Heart left ventricle (tissue), 16 donors: ENCODE measurements at places on chromosomes 4 and X. TPM values are rescaled to one million over a fixed set of nuclear protein-coding genes. Genes with fewer than 3 reads are reported as not detected.
A peak's percentile ranks its signal among the peaks of the same experiment; 100 is the strongest.

GRCh38 chrX:39848243-39848642 lies 249.5 kb downstream of the BCOR start:
- no peak for DNase-seq

DNA sequence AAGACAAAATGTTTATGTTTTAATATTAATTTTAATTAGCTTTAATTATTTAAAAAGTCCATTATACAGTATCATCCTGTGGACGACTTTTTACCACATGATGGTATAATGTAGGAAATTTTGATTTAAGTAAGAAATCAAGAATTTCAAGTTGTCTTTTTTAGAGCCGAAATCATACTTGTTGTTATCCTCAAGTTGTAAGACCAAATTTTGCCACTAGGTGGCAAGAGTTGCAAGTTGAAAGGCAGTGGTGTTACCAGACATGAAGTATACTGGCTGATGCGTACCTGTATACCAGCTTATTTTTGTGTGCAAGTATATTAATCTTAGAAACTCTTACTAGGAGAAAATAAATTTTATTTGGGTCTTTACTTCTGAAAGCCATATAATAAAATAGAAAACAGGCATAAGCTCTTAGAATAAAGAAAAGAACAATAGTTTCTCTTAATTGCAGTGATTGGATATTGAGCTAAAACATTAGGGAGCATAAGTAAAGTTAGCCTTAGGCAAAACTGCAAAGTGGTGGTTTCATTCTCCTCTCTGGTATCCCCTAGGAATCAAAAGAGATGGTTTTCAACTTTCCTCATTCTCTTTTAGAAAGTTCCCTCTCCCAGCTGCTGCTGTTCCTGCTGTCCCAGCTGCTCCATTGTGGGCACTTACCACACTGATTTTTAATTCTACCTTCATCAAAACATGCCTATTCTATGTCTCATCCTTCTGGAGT lies 118.0 kb upstream of the WDFY3 start:
- DNase-seq: no peak

DNA sequence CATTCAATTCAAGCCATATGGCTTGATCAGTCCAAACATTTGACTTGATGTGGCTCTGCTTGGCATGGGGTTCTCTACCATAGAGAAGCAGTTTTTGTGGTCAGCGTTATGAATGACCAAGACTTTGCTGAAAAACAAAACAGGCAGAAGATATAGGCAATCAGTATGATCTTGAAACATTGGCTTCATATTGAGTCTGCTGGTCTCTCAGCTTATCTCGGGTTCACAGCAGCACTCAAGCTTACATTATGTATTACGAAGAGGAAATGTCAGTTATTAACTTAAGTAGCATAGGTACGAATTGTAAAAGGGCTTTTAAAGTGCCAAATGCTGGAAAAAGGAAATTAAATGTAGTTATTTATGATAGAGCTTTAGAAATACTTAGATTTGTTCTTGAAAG lies 99.0 kb downstream of the AFF2 start:
- DNase-seq: no peak

- DNase-seq: no peak
Observed at GRCh38 chrX:40304115-40304514, 206.4 kb upstream of the BCOR start.

- no peak for DNase-seq
Observed at GRCh38 chr4:164904941-164905340, 28.0 kb downstream of the APELA start.

GRCh38 chrX:141936080-141936479 lies 32.4 kb downstream of the MAGEC1 start:
- DNase-seq: no peak

DNA sequence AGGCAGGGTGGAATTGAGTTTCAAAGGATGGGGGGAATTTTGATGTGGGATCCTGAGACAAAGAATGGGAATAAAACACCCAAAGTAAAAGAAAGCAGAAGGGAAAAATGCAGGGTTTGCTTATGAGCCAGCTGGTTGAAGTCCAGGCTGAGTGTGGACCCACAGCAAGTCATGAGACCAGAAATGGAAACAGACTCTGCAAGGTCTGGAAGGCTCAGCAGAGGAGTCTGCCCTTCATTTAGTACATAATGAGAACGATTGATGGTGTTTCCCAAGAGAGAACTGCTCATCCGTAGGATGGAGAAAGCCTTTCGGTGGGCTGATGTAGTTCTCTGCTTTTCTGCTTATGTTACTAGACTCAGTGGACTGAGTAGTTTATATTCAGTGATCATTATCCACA lies 259.1 kb downstream of the C4orf33 start:
- DNase-seq: no peak

DNA sequence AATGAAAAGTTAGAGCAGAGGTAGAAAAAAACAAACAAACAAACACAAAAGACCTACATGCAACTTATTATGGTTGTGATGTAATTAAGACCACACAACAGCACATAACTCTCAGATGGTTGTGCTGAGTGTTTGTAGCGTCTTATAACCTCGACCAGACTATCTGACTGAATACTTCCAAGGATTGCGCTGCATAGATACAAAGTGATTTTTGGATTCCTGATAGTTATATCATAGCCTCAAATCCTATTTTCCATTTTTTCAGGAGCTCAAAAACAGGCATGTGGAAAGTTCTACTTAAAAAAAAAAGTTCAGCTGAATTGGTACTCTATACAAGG lies 236.1 kb downstream of the SPRY1 start:
- DNase-seq: no peak

GRCh38 chr4:7894098-7894676 lies 45.5 kb downstream of the AFAP1 start:
- DNase-seq: no peak

DNA sequence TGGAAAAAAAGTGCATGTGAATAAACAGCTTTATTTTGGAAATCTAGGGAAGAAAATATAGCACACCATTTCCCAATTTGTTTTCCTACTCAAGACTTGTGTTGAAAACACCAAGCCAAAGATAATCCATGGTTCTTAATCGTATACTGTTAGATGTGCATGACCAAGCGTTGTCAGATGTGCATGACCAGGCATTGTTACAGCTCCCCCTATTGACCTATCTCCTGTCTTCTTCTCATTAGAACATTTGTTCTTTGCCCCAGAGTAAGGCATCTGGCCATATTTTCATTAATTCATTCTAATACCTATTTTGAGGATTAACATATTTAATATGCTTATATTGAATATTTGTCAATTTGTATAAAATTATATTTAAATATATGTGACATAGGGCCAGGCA lies 14.4 kb upstream of the VCX start:
- DNase-seq: no peak

- DNase-seq: no peak
Observed at GRCh38 chrX:19863212-19863856, 24.1 kb downstream of the SH3KBP1 start.

DNA sequence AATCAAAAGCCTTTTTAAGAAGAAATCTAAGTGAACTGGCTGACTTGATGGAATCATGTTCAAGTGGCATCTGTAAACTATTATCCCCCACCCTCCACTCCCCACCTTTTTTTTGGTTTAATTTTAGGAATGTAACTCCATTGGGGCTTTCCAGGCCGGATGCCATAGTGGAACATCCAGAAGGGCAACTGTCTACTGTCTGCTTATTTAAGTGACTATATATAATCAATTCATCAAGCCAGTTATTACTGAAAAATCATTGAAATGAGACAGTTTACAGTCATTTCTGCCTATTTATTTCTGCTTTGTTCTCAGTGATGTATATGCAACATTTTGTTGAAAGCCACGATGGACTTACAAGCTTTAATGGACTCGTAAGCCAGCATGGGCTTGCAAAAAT lies 162.3 kb downstream of the STIM2 start:
- no peak for DNase-seq

- no peak for DNase-seq
Observed at GRCh38 chr4:37763831-37764230, 62.7 kb upstream of the PGM2 start.

GRCh38 chrX:9352694-9353411 lies 112.0 kb upstream of the TBL1X start:
- DNase-seq: peak; percentile 43

DNA sequence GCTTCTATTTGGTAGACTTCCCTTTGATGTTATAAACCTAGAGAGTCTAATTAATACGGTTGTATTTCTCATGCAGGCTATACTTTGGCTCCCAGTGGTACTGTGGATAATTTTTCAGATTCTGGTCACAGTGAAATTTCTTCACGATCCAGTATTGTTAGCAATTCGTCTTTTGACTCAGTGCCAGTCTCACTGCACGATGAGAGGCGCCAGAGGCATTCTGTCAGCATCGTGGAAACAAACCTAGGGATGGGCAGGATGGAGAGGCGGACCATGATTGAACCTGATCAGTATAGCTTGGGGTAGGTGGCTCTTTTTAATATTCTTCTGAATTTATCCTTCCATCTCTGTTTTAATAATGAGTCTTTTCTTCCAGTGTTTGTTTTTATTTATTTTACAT lies 249.7 kb downstream of the RAPGEF2 start:
- DNase-seq: no peak

DNA sequence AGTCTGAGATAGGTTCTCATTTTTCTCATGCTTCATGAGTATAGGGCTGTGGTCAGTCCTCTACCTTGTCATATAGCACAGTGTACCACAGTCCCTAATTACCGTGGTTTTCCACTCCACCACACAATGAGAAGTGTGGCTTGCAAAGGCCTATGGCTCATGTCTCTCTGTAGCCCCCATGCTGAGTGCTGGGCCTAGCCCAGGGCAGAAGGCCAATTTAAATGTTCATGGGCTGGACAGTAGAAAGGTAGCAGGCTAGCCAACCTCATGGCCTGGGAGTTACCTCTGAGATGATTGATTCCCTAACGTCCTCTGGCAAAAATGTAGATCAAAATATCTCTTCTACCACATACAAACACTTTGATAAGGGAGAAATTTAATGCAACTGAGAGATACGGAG lies 222.5 kb downstream of the AFF2 start:
- DNase-seq: no peak

DNA sequence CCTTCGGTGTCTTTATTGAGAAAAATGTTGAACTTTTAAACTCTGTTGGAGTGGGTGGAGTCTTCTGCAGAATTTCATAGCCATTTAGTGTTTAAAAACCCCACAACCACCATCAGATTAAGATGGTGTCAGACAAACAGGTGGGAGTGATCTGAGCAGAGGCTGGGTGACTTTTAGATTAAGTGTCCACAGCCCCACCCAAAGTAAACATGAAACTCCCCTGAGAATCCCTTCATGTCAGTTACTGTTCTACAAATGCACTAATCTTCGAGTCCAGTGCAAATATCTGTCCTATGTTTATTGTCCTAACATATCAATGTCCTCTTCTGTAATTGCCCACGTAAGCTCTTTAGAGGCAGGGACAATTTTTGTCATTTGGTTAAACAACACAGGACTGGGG lies 175.6 kb upstream of the RBPJ start:
- no peak for DNase-seq

DNA sequence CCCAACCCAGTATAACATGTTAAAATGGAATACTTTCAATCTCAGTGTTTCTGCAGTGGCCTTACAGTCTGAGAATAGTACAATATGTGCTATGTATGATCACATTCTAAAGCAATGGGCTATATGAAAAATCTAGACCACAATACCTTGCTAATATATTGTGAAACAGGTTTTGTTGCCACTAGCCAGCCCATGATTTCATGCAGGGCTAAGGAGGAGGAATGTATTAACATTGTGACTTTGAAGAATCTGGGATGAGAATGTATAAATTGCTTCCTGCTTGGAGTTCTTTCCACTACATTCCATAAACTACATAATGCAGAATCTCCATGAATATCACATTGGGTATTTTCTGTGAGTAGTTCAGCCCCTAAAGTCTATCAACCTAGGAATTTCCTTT lies 935.4 kb upstream of the GRIA3 start:
- no peak for DNase-seq

- no peak for DNase-seq
Observed at GRCh38 chr4:140289486-140289885, 84.0 kb upstream of the SCOC start.

Gene CT47B1
- total RNA-seq: not detected

Gene SPANXN3
- total RNA-seq: not detected

Gene TLL1
- total RNA-seq: 2.8 TPM

Gene VSIG1
- total RNA-seq: 0.22 TPM

Gene NLGN3
- total RNA-seq: 0.49 TPM

Gene ING2
- total RNA-seq: 6.8 TPM

Gene LAP3
- 62.5 TPM for total RNA-seq
